ENCODE measurements at places on chromosomes 3 and 15. TPM values are rescaled to one million over a fixed set of nuclear protein-coding genes. Genes with fewer than 3 reads are reported as not detected.

TRIM42 gene
- polyA plus RNA-seq: not detected

CLASP2 gene
- polyA plus RNA-seq: 7.3 TPM

GORASP1 gene
- polyA plus RNA-seq: 37.3 TPM

STRIT1 gene
- 1,075 TPM for polyA plus RNA-seq

GPR171 gene
- 0.10 TPM for polyA plus RNA-seq

GOLGA8S gene
- polyA plus RNA-seq: 0.01 TPM

SLC2A2 gene
- polyA plus RNA-seq: not detected

CPA3 gene
- 0.35 TPM for polyA plus RNA-seq

PODXL2 gene
- 2.5 TPM for polyA plus RNA-seq

NLGN1 gene
- 0.12 TPM for polyA plus RNA-seq

LTF gene
- 0.94 TPM for polyA plus RNA-seq

KIAA1143 gene
- 9.7 TPM for polyA plus RNA-seq

GYG1 gene
- 164 TPM for polyA plus RNA-seq

RASGRF1 gene
- polyA plus RNA-seq: not detected

ACOX2 gene
- polyA plus RNA-seq: 4.4 TPM

GOLGA6L10 gene
- 0.42 TPM for polyA plus RNA-seq

PRICKLE2 gene
- 0.95 TPM for polyA plus RNA-seq

VIPR1 gene
- 0.28 TPM for polyA plus RNA-seq

TIMP4 gene
- polyA plus RNA-seq: 15.7 TPM

EFCAB12 gene
- not detected for polyA plus RNA-seq

SCAANT1 gene
- polyA plus RNA-seq: not detected

KCNAB1 gene
- 0.66 TPM for polyA plus RNA-seq

MUC4 gene
- polyA plus RNA-seq: 0.01 TPM

CASR gene
- polyA plus RNA-seq: not detected

FURIN gene
- polyA plus RNA-seq: 99.3 TPM

SLC9C1 gene
- 0.01 TPM for polyA plus RNA-seq

C15orf62 gene
- polyA plus RNA-seq: 0.19 TPM

PAK6 gene
- 0.03 TPM for polyA plus RNA-seq

SH2D7 gene
- polyA plus RNA-seq: not detected

DISP2 gene
- 0.42 TPM for polyA plus RNA-seq

AVEN gene
- polyA plus RNA-seq: 22.9 TPM

LNP1 gene
- polyA plus RNA-seq: 0.96 TPM

CLEC3B gene
- polyA plus RNA-seq: 29.6 TPM

CERS3 gene
- 0.15 TPM for polyA plus RNA-seq

STRA6 gene
- not detected for polyA plus RNA-seq

PYGO1 gene
- 12.6 TPM for polyA plus RNA-seq

ZBBX gene
- polyA plus RNA-seq: not detected
